Stimulated activated CD8-positive, alpha-beta memory T cell treated with anti-CD3 and anti-CD28 coated beads, Interleukin-7, amount 100 ng/mL, for 48 hours (primary cell): ENCODE measurements at places on chromosomes 3 and 15.
A peak's percentile ranks its signal among the peaks of the same experiment; 100 is the strongest.

GRCh38 chr3:168976969-168977368 is 686.5 kb downstream of the MECOM start:
- DNase-seq: no peak

GRCh38 chr3:32428092-32429068 is 36.7 kb downstream of the CMTM7 start:
- DNase-seq: no peak

- DNase-seq: no peak
Observed at GRCh38 chr3:15542614-15543013, 21.1 kb upstream of the COLQ start.

- no peak for DNase-seq
Observed at GRCh38 chr3:46609212-46609721, 3.1 kb upstream of the FAM240A start.

DNA sequence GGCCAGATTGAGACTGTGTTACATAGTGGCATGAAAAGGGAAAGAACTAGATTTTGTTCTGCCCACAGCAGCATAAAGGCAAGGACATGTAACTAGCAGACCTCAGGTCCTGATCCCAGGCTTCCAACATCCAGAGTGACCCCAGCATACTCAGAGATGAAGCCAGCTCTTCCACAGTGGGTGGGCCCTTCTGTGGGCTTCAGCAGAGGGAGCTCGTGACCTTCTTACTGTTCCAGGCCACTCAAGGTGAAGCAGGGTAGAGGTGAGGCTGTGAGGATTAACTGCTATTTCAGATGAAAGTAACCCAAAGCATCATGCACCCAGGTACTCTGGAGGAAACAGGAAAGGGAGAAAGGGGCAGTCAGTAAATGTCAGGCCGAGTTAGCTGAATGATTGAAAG is 905 bp upstream of the SLC24A1 start:
- no peak for DNase-seq

DNA sequence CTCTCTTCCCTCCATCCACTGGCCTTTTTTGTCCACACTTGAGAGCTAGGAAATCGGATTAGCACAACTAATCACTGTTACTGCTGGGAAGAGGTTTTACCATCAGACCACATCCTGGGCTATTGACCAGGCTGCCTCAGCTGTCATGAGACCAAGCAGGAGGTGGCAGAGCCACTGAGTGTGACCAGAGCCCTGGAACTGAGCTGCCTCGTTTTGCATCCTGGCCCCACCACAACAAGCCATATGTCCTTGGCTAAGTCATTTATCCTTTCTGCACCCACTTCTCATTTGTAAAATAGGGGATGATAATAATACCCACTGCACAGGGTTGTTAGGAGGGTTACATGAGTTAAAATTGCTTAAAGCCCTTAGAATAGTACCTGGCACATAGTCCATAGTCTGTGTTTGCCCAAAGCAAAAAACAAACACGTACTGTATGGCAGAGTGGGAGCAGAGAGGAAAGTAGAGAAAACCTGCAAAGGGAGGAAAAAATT is 34.1 kb downstream of the TMEM158 start:
- no peak for DNase-seq

DNA sequence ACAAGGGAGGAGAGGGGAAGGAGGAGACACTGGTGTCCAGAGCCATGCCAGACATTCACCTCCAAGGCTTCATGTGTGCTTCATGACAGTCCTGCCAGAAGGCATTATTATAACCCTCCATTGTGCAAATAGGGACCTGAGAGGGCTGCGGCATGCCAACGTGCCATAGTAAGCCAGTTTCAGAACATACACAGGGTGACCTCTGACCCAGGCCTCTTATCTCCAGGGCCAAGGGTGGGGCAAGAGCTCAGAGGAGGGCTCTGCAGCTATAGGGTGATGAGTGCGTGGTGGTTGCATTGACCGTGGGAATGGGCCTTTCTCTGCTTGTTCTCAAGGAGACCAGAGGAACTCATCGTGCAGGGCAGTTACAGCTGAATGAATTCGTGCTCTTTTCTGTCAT is 9.7 kb upstream of the ACSBG1 start:
- DNase-seq: no peak

DNA sequence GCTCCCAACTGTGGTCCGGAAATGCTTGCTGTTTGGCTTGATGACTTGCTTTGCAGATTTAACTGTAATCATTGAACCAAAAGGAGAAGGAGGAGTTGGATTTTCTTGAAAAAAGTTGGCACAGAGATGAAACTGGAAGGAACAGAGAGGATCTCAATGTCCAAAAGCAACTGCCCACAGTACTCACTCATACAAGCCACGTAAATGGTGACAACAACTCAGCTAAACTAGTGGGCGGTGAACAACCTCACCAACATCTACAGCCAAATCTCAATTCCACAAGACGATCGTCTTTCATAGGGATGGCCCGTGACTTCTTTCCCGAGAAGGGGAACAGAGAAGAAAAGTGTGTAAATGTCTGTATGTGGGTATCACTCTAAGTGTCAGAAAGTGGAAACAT is 48.1 kb downstream of the MYO5C start:
- DNase-seq: no peak

GRCh38 chr3:58251631-58252035 is 14.0 kb downstream of the ABHD6 start:
- DNase-seq: no peak

DNA sequence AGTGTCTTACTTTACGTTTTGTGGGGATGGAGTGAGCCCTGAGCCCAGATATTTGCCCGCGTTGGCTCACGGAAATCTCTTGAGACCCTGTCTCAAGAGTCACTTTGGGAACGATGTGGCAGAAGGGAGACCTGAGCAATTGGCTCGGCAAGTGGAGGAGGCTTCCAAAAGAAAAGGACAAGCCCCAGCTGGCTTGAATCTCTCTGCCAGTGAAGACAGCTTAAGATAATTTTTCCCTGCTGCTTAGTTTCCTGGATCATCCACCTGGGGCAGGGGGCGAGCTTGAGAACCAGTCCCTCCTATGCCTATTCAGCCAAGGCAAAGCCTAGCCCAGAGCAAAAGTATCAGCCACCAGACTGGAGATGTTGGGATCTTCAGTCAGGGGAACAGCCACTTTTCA is 708 bp downstream of the SEC22A start:
- no peak for DNase-seq

GRCh38 chr3:137988152-137988551 is 21.8 kb upstream of the CLDN18 start:
- DNase-seq: no peak

- DNase-seq: no peak
Observed at GRCh38 chr15:60386615-60387014, 11.2 kb downstream of the ANXA2 start.

- DNase-seq: no peak
Observed at GRCh38 chr15:33871980-33872379, 96.3 kb upstream of the CHRM5 start.

DNA sequence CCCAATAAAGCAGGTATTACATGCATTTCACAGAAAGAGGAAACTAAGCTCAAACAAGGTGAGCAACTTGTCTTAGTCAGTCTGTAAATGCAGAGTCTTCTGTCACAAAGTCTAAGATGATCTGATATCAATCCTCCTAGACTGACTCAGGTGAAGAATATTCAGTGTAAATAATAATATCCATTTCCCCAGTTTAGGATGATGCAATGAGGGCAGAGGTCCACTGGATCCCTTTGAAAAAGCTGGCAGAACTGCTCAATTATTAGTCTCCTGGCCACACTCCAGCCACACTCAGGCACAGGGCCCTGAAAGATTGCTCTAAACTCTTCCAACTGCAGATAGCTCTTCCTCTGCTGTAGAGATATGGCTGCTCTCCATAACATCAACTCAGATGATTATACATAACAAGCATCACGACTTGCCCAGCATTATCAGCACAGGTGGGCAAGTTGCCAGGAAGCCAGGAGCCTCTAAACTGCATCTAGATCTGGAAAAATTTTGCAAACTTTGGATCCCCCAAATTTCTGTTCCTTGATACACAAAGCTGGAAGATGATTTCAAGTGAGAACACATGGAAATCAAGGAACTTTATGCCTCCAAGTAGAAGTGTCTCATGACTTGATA is 129.8 kb upstream of the CPNE4 start:
- DNase-seq: no peak

DNA sequence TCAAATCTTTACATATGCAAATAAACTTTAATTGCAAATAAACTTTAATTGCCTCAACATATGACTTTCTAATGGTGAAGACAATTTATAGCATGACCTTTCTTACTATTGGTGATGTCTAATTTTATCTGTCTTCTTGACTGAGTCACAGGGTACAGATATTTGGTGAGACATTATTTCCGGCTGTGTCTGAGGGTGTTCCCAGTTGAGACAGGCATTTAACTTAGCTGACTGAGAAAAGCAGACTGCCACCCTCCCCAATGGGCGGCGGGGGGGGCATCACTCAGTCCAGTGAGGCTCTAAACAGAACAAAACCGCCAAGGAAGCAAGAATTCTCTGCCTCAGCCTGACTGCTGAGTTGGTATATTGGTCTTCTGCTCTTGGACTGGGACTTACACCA is 160.0 kb downstream of the TBL1XR1 start:
- DNase-seq: no peak

DNA sequence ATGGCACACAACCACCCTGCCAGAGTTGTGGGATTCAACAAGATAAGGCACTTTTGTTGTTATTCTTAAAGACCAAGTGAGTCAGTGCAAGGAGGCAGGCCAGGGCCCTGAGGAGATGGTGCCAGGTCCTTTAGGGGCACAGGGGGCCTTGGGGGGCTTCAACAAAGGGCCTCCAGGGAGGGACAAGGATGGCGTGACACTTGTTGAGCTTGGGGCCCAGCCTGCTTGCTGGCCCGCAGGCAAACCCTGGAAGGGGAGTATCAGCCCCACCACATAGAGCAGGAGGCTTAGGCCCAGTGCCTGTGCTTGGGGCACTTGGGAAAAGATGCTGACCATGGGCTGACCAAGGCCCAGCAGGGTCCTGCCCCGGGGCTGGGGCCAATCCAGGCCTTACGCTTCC is 5.5 kb downstream of the IQSEC1 start:
- no peak for DNase-seq

GRCh38 chr15:23734862-23735261 is 47.8 kb upstream of the NDN start:
- DNase-seq: no peak

DNA sequence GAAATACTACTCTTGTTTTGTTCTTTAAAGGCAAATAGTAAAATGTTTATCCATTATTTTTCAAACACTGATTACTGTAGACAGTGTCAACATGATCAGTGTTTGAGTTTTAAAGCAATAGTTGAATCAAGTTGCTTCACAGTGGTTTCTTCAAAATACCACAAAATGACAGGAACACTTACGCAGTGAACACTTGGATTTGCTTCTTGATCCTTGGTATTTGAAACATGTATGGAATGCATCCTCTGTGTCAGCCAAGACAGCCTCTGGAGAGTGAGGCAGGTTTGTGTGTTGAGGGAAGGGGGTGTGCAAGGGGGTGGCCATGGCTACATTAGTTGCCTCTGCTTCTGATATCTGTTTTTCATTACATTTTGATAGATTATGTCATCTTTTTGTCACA is 413.0 kb downstream of the RBMS3 start:
- no peak for DNase-seq

- DNase-seq: no peak
Observed at GRCh38 chr3:126851382-126851781, 131.5 kb upstream of the PLXNA1 start.

GRCh38 chr3:100696161-100696560 is 13.1 kb upstream of the TFG start:
- DNase-seq: no peak

GRCh38 chr3:38555149-38555840 is 59.2 kb downstream of the EXOG start:
- DNase-seq: no peak

DNA sequence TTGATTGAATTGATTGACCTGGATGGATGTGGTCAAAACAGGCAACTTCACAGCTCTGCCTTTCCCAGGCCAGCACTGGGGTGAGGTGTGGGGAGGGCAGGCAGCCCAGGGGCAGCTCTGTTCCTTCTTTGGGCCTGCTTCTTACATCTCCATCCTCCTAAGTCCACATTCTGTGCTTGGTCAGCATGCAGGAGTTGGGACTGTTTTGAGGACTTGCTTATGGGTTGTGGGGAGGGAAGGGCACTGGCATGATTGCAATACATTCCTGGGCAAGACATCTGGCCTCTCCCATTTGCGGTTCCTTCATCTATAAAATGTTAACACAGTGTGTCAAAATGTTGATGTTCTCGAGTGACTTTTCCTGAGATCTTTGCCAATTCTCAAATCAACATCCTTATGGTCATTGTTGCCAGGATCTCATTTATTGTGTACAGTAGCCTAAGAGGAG is 84.1 kb downstream of the ST6GAL1 start:
- DNase-seq: no peak

DNA sequence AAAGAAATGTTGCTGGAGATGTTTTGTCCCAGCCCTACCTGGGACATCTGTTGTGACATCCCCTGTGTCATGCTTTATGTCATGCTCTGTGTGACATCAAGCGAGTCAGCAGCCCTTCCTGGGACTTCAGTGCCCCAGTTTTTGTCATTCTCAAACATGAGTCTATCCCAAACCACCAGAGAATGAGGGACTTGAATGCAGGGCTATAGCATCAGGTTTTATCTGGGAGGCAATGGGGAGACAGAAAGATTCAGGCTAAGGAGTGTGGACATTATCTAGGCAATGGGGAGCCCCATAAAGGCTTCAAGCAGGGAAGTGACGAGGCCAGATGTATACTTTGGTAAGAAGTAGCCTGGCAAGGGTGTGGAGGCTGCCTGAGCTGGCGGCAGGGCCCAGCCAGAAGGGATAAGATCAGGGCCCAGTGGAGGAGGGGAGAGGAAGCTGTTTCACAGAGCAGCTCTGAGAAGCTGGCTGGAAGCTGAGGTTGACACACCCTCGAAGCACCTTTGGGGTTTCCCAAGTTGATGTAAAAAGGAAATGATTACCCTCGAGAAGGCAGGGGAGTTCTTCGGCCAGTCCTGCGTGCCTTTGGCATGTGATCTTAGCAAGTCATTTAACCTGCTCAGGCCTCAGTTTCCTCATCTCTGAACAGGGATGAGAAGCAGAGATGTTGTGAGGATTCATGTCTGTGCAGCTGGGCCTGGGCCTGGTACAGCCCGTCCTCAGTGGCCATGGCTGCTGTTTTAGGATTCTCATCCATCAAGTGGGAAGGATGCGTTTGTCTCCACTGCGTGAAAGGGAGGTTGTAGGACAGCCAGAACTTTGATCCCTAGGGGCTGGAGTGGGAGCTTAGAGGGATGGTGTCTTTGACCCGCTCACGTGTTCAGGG is 34.3 kb downstream of the IRAK2 start:
- DNase-seq: peak; percentile 76

DNA sequence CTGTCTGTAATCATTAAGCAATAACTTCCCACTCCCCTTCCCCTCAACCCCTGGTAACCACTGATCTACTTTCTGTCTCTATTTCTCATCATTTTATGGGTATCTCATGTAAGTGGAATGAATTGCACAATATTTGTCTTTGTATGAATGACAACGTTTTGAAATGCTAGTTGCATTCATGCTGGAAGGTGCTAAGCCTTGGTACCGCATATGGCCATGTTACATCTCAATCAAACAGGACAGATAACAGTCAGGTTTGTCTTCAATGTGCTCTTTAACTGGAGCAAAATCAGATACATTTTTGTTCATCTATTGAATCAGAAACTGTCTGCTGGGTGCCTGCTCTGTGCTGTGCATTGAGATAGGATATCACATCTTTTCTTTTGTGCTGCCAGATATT is 134.2 kb downstream of the AGBL1 start:
- no peak for DNase-seq

- no peak for DNase-seq
Observed at GRCh38 chr3:38634111-38634510, 15.4 kb downstream of the SCN5A start.

- DNase-seq: no peak
Observed at GRCh38 chr15:67550522-67550921, 8.0 kb downstream of the MAP2K5 start.

- no peak for DNase-seq
Observed at GRCh38 chr15:52652286-52652685, 26.9 kb downstream of the ATOSA start.
